HT1080 (cell line): ENCODE measurements at places on chromosomes 2 and 18.

- no peak for DNase-seq
Observed at GRCh38 chr18:77001979-77002378, 130.6 kb downstream of the MBP start.

GRCh38 chr2:12705742-12706141, 11.0 kb upstream of the TRIB2 start:
- no peak for DNase-seq

DNA sequence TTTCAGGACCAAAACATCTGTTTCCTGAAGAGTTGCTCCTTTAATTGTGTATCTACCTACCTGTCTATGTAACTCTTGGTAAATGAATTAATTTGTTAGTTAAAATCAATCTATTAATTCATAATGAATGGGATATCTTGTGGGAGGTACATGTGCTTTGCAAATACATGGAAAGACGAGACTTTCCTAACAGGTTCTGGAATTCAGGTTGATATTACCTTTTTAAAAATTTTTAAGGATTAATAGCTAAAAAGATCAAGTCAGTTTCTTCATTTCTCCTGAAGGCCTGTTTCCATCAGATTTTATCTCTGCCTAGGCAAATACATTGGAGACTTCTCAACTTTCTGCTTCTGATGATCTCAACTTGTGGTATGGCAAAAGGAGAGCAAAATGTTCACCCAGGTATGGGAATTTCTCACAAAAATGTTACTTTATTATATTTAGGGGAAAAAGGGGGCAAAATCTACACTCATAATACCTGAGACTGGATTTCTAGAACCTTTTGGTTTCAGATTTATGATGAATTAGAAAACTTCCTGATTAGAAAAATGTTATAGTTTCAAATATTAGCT, 7.4 kb downstream of the TFPI start:
- DNase-seq: no peak

DNA sequence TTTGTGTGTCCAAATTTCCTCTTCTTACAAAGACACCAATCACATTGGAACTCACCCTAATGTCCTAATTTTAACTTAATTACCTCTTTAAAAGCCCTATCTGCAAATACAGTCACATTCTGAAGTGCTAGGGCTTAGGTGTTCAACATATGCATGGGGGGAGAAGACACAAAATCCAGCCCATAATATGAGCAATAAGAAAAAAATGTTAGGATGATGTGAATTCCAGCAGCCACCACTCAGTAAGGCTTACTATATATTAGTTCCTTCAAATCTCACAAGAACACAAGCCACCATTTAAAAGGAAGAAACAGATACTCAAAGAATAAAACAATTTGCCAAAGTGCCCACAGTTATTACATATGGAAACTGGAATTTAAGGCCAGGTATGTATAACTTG, 285.7 kb downstream of the EPHA4 start:
- DNase-seq: no peak

- no peak for DNase-seq
Observed at GRCh38 chr2:18208956-18209355, 330.5 kb downstream of the KCNS3 start.
